Fibroblast of upper back skin (primary cell): ENCODE measurements at places on chromosomes 1 and 21.

GRCh38 chr1:19443326-19443725, 42.0 kb downstream of the CAPZB start:
- DNase-seq = no peak

DNA sequence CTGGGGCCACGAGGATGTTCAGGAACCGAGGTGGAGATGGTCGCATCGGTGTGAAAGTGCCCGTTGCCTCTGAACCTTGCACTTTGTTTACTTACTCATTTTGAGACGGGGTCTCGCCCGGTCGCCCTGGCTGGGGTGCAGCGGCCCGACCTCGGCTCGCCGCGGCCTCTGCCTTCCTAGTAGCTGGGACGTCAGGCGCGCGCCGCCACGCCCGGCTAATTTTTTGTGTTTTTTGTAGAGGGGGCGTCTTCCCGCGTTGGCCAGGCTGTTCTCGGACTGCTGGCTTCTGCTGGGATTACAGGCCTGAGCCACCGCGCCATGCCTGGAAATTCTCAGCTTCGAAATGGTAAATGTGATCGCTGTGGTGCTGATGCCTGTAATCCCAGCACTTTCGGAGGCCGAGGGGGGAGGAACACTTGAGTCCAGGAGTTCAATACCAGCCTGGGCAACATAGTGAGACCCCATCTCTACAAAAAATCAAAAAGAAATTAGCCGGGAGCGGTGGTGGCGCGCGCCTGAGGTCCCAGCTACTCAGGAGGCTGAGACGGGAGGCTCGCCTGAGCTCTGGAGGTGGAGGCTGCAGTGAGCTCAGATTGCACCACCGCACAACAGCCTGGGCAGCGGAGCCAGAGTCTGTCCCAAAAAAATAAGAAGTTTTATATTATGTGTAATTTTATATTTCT, 684 bp upstream of the MRPL20 start:
- no peak for DNase-seq

GRCh38 chr1:207022996-207023679, 9.4 kb downstream of the C1orf116 start:
- no peak for DNase-seq

GRCh38 chr1:192869308-192869940, 60.6 kb downstream of the RGS2 start:
- no peak for DNase-seq

GRCh38 chr1:205446828-205447227, 9.0 kb downstream of the BLACAT1 start:
- no peak for DNase-seq

DNA sequence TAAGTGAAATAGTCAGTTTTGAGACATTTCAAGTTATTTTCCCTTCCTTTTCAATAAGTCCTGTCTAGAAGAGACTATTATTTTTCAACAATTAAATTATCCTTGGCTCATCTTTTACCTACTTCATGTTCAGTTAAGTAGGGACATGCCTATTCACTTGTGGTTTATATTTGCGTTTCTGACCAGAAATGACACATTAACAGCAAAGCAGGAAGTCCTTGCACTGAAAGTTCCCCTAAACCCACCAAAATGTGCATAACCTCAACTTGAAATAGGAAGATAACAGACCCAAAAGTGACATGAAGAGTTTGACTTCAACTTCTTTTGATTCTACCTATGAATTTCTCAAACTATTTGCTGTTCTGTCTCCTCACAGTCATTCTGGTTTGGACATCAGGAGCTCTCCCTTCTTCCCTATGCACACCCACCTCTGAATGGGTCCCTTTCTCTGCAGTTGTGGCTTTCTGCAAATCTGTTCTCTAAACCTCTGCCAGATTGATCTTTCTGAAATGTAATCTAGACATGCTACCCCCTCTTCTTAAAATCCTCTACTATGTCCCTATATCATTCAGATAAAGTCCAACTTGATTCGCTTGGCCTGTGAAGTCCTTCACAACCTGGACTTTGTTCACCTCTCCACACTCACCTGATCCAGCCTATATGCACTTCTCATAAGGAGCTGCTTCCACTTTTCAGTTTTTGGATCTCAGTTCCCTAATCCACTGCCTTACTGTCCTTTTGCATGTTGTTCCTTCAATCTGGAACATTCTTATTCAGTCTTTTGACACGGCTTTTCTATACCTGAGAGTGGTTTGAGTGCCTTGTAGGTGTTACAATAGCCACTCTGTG, 661.5 kb upstream of the ADGRL4 start:
- no peak for DNase-seq
